ENCODE measurements at places on chromosomes 11 and 22. TPM values are rescaled to one million over a fixed set of nuclear protein-coding genes. Genes with fewer than 3 reads are reported as not detected.

The ME3 gene
- total RNA-seq = 5.4 TPM

The MUC5AC gene
- not detected for total RNA-seq

The TSPAN18 gene
- 48.1 TPM for total RNA-seq

The OR2AT4 gene
- total RNA-seq = not detected

The FOLR1 gene
- total RNA-seq = 1.8 TPM

The LRRC74B gene
- 0.12 TPM for total RNA-seq

The TRIM49 gene
- not detected for total RNA-seq

The TRIM34 gene
- total RNA-seq = 2.4 TPM

The DYNC2H1 gene
- total RNA-seq = 7.8 TPM

The SVIP gene
- total RNA-seq = 4.9 TPM

The KIAA0930 gene
- 21.5 TPM for total RNA-seq

The PGR gene
- not detected for total RNA-seq

The CLCF1 gene
- 1.1 TPM for total RNA-seq

The SLC37A2 gene
- 1.0 TPM for total RNA-seq

The OR51B5 gene
- 3.6 TPM for total RNA-seq

The SAA2 gene
- not detected for total RNA-seq

The OR51B4 gene
- total RNA-seq = 0.57 TPM

The DNAJB7 gene
- not detected for total RNA-seq

The UBXN1 gene
- 235 TPM for total RNA-seq

The NLRP14 gene
- 0.60 TPM for total RNA-seq

The TMEM126A gene
- total RNA-seq = 13.1 TPM

The OR8G5 gene
- total RNA-seq = not detected

The SAA4 gene
- not detected for total RNA-seq

The CRYBB3 gene
- not detected for total RNA-seq

The SPI1 gene
- total RNA-seq = not detected

The SLC35E4 gene
- 8.7 TPM for total RNA-seq

The CALCA gene
- not detected for total RNA-seq

The TREH gene
- not detected for total RNA-seq

The PRSS23 gene
- total RNA-seq = 39.6 TPM

The KREMEN1 gene
- 19.0 TPM for total RNA-seq

The POU2AF2 gene
- total RNA-seq = not detected

The HYOU1 gene
- 103 TPM for total RNA-seq

The APOA1 gene
- 56.3 TPM for total RNA-seq

The GTSE1 gene
- total RNA-seq = 4.4 TPM

The OR51B2 gene
- not detected for total RNA-seq

The SLC22A9 gene
- not detected for total RNA-seq

The CDCA5 gene
- total RNA-seq = 14.6 TPM

The HTATIP2 gene
- total RNA-seq = 3.4 TPM

The APOA4 gene
- total RNA-seq = 0.86 TPM

The PYGM gene
- total RNA-seq = 246 TPM

The SCGB1C1 gene
- not detected for total RNA-seq

The OR52H1 gene
- 0.83 TPM for total RNA-seq

The TMEM45B gene
- 0.18 TPM for total RNA-seq

The KRTAP5-7 gene
- total RNA-seq = not detected

The SYT13 gene
- 1.9 TPM for total RNA-seq

The PLAAT5 gene
- 0.06 TPM for total RNA-seq
